Vagina (tissue), 2 donors: ENCODE measurements at places on chromosomes 7 and 10.

DNA sequence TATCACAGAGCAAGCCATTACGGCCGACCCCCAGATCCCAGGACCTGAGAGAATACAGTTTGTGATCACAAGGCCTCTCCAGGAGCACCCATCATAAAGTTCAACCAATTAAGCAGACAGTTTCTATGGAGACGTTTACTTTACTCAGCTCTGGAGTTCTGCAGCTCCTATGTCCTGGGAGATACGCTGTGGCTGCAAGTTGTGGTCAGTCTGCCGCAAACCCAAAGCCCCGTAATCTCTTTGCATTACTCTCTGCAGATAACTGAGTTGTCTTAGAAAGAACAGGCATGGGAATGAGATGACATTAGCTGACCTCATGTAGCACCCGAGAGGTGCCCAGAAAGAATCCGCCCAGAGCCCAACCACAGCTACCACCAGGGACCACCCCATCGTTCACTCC is 305.1 kb downstream of the FGFR2 start:
- DNase-seq = no peak

- DNase-seq = no peak
Observed at GRCh38 chr7:27964820-27965219, 215.8 kb downstream of the JAZF1 start.

- DNase-seq = no peak
Observed at GRCh38 chr10:28355376-28355775, 52.5 kb upstream of the MPP7 start.

- no peak for DNase-seq
Observed at GRCh38 chr7:116180302-116180701, 30.0 kb upstream of the TES start.

DNA sequence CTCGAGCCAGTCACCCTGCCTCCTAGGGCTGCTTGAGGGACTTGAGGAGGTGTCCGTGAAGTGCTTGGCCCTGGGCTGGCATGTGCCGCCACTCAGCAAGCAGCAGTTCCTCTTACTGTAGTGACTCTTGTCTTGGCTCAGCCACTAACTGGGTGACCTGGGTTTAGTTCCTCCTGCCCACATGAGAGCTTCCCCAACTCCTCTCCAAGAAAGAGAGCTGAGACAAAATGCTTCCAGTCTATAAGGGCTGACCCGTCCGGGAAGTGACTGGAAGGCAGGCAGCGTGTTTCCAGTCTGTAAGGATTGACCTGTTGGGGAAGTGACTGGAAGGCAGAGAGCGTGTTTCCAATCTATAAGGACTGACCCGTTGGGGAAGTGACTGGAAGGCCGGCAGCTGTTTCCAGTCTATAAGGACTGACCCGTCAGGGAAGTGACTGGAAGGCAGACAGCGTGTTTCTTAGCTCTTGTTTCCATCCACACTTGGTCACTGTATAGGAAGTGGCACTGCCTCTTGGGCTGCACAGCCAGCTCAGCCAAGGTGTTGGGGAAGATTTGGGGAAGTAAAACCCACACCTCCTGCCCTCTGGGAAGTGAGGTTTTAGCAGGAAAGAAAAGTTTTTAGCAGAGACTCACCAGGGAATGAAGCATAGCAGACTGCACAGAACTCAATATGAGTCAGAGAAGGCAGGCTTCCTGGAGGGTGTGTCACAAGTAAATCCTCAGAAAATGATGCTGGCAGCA is 53.3 kb upstream of the PPIF start:
- no peak for DNase-seq

DNA sequence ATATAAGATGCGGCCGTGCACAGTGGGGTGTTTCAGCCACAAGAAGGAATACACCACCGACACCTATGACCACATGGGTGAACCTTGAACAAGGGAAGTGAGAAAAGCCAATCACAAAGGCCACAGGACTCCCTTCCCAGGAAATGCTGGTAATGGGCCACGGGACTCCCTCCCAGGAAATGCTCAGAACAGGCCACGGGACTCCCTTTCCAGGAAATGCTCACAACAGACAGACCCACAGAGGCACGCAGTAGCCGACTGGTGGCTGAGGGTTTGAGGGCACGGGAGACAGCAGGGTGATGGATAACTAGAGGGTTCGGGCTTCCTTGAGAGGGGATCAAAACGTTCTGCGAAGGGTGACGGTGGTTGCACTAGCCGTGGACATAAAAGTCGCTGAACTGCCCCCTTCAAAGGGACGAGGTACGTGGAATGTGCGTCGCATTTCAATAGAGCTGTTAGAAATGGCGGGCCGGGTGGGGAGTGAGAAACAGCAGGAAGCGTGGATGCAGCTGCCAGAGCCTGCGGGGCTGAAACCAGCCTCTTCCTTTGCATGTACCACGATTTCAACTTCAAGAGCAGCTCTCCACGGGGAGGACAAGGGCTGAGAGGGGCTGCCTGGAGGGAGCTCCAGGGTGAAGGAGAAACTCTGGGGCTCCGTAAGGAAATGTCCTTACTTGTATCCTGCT is 274.0 kb downstream of the ELFN1 start:
- DNase-seq = no peak

- DNase-seq = no peak
Observed at GRCh38 chr7:157499121-157499834, 162.5 kb downstream of the DNAJB6 start.

DNA sequence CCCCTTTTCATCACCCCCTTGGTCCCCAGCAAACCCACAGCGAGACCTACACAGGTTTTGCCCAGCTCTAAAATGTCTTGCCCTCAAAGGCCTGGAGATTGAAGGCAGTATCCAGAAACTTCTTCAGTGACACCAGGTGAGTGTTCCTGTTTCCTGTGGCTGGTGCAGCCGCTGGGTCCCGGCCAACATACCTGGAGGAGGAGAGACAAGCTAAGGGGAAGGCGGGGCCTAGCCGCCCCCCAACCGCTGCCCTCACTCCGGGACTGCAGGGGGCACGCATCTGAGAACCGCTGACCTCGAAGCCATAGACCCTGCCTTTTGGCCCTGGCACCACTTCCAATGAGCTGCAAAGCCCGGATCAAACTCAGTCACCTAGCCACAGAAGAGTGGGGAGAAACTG is 27.0 kb downstream of the OGDHL start:
- DNase-seq = no peak

GRCh38 chr7:54663603-54664234 is 95.3 kb downstream of the SEC61G start:
- no peak for DNase-seq

GRCh38 chr7:376306-377079 is 86.5 kb downstream of the FOXL3 start:
- DNase-seq = no peak

DNA sequence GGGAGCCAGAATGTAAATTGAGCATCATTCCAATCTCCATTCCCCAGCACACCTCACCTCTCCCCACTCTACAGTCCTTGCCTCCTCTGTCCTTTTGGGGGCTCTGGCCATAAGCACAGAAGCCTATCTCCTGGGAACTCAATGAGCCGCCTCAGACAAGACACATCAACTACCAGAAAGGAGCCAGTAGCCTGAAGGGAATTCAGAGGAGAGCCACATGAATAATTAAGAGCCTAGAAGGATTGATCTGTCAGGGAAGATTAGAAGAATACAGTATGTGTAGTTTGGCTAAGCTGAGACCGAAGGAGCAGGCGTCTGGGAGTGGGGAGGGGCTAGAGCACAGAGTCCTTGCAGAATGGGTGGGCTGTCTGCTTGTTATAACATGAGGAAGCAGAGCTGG is 31.2 kb downstream of the FRMD4A start:
- DNase-seq = no peak

DNA sequence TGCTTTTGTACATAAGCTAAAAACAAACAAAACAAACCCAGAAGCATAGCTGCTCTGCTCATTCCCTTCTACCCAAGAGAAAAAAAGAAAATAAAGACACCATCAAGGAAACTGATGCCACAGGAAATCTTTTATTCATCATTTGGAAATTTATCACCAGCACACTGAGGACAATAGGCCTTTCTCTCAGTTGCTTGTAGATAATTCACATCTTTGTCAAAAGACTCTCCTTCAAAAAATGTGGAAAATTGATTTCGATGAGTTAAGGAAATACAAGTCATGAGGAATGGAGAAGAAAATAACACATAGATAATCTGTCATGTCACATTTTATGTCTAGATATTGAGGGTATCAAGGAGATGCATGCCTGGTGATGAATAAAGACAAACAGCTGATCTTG is 53.5 kb downstream of the ZNF37A start:
- no peak for DNase-seq

DNA sequence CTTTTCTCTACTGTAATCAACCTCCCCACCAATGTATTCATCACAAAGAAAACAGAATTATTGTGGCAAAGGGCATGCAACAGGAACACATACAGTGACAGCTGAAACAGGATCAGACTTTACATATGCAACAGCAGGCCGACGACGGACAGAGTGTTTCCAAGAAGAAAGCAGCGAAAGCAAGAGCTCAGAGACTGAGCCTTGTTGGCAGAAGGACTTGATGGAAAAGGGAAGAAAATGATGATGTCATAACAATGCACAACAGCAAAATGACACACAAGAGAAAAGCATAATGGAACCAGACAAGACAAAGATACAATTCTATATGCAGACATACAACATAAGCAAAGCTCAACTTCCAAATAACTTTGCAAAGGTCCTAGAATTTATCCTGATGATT is 106.5 kb downstream of the ARHGAP12 start:
- DNase-seq = no peak

GRCh38 chr7:29086545-29086944 is 59.8 kb downstream of the CPVL start:
- DNase-seq = no peak

- DNase-seq = no peak
Observed at GRCh38 chr7:82926477-82926876, 236.2 kb downstream of the PCLO start.

GRCh38 chr7:20744954-20745446 is 41.7 kb downstream of the SP8 start:
- DNase-seq = no peak

DNA sequence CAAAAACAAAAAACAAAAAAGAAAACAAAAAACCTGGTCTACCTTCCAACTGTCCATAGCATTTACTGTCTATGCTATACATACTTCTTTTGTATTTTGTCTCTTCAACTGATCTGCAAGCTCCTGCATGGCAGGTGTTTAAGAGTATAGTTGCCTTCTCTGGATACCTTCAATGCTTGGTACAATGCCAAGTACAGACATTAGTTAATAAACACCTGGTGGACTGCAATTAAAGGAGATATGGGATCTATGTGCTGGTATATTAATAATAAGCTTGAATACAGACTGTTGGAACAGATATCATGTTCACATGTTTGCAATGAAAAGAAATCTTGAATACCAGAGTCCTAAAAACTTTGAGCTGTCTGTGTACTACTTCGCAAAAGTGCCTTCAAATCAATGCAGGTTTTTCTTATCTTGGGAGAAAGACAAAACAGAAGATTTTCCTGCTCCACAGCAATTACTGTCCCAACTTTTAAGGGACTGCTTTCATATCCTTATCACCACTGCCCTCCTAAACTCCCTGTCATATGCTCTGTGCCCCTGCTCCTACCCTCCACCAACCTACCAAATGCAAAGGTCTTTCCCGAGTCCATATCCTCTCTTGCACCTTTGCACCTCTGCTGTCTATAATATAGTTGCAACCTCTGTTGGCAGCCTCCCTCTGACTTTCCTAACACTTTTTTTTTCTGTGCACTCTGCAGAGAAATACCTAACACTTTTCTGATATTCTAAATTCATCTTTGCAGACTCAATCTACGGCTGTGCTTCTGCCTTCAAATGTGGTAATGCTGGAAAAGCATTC is 85.1 kb downstream of the DNMBP start:
- no peak for DNase-seq

DNA sequence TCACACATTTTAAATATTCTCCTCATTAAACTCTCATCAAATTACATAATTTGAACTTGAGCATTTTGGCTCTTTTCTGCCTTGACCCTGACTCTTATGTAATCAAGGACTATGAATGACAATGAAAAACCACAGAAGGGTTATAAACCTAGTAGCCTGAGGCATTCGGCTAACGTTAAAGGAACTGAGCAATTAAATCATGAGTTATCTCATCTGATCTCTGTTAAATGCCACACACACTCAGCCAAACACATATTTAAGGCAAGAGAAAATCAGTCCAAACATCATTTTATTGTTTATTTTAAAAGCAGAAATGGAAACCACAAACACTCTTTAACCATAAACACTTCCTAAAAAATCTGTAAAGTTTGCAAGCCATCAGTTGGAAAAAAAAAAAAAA is 204.3 kb downstream of the DGKI start:
- no peak for DNase-seq

DNA sequence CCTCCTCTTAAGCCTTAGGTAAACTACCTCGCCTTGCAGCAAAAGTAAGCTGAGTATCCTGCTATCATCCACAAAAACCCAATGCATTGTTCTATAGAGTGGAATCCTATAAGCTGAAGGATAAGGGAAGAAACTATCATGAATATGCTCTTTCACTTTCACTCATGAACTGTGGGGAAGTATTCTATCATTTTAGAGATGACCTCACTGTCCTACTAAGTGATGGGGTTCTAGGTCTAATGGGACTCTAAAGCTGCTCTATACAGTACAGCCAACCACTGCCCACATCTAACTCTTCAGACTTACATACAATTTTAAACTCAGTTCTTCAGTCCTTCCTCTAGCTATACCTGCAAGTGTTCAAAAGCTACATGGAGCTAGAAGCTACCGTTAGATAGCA is 16.2 kb downstream of the MKRN1 start:
- DNase-seq = no peak

DNA sequence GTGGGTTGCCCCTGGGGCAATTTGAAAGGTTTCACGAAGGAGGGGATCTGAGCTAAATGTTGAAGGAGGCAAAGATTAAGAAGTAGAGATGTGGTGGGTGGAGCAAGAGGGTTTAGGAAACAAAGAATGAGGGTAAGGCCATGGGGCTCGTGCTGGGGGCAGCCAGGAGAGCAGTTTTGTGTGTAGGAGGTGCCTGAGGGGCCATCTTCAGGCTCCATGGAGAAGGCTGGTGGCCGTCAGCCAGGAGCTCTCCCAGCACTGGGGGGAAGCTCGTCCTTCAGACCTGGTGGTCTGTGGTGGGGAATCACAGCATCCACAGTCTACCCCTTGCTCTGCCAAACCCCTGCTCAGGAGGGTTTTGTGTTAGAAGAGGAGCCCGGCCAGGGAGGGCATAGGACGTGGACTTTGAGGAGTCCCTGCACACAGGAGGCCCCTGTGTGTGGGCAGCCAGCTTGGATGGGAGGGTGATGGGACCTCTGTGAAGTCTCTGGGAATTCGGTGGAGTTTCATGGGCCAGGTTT is 11.8 kb upstream of the CXCL12 start:
- peak; percentile 54 for DNase-seq

DNA sequence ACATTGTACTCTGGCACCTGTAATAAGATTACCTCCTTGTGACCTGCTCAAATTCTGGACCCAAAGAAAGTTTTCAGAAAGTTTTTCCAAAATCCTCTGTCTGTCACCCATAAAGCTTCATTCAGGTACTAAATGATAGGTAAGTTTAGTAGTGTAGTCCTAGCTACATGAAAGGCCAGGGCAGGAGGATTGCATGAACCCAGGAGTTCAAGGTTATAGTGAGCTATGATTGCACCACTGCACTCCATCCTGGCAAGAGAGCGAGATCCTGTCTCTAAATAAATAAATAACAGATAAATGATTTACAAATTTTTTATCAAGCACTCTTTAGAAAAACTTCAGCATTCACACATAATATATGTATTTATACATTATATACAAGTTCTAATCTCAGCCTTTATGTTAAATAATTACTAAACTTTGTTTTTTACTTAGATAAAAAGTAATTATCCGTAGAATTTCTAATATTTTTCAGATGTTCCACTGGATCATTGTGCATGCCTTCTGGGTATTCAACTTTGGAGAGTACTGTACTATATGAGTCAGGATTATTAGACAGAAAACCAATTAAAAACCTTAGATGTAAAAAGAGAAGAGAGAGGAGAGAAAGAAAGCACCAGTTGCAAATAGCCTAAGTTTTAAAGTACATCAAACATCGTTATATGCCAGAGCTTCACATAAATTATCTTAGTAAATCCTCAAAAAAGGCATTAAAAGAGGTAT is 363.0 kb downstream of the LRRTM3 start:
- DNase-seq = no peak
